CD4-positive, alpha-beta T cell treated with Interleukin-6 for 4 hours (primary cell): ENCODE measurements at places on chromosomes 7 and 10.

- no peak for DNase-seq
Observed at GRCh38 chr7:113652501-113652900, 266.3 kb downstream of the PPP1R3A start.

DNA sequence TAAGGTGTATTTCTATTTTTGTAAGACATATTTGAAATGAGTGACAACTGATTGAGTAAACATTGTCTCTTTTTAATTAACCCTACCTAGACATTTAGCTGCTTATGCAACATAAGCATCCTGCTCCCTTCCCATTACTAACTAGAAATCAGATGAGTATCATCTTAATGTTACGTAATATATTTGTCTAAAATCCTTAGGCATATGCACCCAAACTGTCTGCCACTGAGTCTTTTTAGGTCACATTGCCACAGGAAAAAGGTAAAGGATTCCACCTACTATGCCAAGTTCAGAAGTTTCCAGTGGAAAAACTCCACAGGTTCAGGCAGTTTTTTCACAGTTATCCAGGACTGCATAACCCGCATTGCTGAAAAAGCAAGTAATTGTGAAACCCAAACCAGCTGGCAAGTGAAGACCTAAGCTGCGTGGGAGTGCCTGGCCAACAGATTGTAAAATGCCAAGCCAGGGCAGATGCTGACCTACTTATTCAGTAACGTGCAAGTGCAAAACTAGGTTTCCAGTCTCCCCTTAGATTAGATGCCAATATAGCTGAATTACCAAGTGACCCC is 983.7 kb downstream of the GATA3 start:
- no peak for DNase-seq

GRCh38 chr7:141785706-141786552 is 4.1 kb upstream of the TAS2R5 start:
- peak; percentile 23 for DNase-seq

DNA sequence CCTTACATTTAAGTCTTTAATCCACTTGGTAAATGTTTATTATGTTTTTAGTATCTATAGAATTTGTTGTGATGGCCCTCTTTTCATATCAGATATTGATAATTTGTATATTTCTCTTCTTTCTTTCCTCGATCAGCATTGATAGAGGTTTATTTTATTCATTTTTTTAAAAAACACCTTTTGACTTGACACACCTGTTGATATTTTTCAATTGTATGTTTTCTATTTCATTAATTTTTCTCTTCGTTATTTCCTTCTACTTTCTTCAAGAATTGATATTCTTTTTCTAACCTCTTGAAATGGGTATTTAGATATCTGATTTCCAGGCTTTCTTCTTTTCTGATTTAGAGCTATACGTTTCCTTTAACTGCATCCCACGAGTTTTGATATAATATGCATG is 50.9 kb downstream of the BTBD16 start:
- no peak for DNase-seq

- no peak for DNase-seq
Observed at GRCh38 chr7:1777122-1777521, 107.0 kb downstream of the ELFN1 start.

GRCh38 chr10:5349362-5349761 is 15.4 kb upstream of the UCN3 start:
- no peak for DNase-seq
